ENCODE measurements at places on chromosomes 7 and 10.

GRCh38 chr10:117936566-117936965 lies 110.2 kb downstream of the RAB11FIP2 start:
- DNase-seq, result no peak

- DNase-seq, result no peak
These were observed 626.5 kb upstream of the GALNT17 start for GRCh38 chr7:70505468-70505867.

DNA sequence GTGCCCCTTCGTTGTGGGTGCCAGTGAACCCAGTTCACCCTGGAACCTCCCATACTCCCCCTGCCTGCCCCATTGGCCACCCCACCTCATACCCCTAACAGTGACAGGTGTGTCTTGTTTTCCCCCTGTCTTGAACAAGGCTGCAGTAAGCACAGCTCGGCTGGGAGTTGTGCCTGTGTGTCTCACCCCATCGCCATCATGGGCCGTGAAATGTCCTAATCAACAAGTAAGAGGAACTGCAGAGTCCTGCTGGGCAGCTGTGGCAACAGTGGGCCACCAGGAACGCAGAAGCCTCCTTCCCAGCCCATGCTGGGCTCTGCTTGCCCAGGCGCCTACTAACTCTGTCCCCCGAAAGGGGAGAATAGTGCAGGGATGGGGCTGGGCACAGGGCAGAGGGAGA lies 91.6 kb downstream of the C10orf105 start:
- no peak for DNase-seq

DNA sequence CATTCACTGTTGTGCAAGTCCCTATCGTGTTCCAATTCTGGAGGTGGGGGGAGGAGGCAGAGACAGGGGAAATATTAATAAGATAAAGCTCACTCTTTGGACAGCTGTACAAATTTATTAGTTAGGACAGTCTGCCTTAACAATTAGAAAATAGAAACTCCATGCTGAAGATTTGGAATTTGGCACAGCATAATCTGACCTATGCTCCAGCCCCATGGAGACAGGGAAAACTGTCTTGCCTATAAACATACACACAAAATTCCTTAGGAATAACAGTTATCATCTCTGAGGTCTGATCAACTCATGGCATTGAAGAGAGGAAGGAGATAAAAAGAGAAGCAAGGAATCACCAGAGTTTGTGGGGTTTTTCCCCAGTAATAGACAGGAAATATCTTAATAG lies 335.4 kb upstream of the MEOX2 start:
- no peak for DNase-seq

GRCh38 chr7:137601642-137602041 lies 245.1 kb downstream of the DGKI start:
- DNase-seq, result no peak

GRCh38 chr10:15478429-15478828 lies 107.3 kb upstream of the FAM171A1 start:
- no peak for DNase-seq

GRCh38 chr7:1593091-1593866 lies 23.4 kb upstream of the PSMG3 start:
- no peak for DNase-seq

- DNase-seq, result no peak
These were observed 308.6 kb upstream of the NRP1 start for GRCh38 chr10:33643042-33643441.

GRCh38 chr10:29158066-29158465 lies 130.8 kb upstream of the LYZL1 start:
- DNase-seq, result peak; percentile 44

- DNase-seq, result no peak
These were observed 117.3 kb upstream of the PCBD1 start for GRCh38 chr10:71005337-71006305.

- no peak for DNase-seq
These were observed 11.5 kb downstream of the OR6B1 start for GRCh38 chr7:144011458-144012230.

GRCh38 chr10:3465406-3465891 lies 292.9 kb upstream of the PITRM1 start:
- DNase-seq, result no peak

DNA sequence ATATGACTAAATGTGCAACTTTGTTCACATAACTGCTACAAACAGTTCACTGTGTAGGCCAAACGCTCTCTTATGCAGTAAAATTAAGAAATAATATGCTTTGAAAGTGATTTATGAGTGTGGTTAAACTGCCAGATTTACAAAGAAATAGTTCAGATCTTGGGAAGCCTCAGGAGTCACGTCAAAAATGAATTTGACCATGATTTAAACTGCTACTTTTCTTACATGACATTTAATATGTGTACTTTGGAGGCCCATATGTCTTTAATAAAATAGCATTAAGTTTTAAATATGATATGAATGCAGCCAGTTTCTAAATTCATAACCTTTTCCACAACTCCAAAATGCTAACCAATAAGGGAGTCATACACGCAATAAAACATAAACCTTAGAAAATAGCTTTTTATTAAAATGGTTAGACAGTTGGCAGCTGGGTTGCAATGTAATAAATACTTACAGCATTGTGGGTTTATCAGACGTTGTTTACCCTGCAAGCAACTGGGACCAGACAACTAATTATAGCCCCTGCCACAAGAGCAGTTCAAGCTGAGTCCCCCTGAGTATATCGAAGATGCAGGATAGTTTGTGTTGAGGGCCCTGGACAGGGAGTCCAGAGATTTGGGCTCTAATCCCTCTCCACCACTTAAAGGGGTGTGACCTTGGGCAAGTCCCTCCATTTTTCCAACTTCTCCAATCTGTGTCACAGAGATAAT lies 640.4 kb downstream of the LRMDA start:
- DNase-seq, result no peak

GRCh38 chr10:122554131-122555036 lies 6.2 kb upstream of the DMBT1 start:
- no peak for DNase-seq

- no peak for DNase-seq
These were observed 154.8 kb downstream of the RPS24 start for GRCh38 chr10:78188446-78188845.

GRCh38 chr10:24132741-24133140 lies 76.2 kb upstream of the KIAA1217 start:
- DNase-seq, result no peak
